ENCODE measurements at places on chromosomes 5 and 9.

DNA sequence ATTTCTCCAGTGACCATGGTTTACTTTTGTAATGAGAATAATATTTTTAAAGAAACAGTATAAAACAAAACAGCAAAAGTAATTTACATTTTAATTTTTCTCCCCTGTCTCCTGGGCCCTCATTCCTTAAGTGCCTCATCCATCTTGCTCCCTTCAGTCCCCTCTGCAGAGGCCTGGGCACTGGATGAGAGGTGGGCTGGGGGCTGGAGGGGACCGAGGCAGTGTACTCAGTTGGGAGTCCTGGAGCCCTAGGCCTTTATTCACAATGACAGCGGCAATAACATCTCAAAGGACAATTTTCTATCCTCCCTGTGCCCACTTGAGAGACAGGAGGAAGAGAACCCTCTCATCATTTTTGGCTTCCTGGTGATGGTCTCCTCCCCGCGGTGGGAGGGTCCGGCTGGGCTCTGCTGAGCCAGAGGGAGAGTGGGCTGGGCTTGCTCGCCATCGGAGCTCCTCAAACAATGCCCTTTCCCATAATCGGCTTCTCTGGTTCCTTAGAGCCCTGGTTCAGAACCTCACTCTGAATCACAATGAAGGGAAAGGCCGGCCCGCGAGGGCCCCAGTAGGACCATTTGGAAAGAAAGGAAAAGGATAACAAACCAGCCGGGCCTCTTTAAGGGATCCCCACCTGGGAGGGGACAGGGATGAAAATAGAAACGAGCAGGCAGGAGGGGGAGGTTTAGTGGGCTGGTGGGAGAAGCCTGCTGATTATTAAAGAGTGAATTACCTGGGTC, 9.7 kb upstream of the SMIM32 start:
- DNase-seq: no peak

DNA sequence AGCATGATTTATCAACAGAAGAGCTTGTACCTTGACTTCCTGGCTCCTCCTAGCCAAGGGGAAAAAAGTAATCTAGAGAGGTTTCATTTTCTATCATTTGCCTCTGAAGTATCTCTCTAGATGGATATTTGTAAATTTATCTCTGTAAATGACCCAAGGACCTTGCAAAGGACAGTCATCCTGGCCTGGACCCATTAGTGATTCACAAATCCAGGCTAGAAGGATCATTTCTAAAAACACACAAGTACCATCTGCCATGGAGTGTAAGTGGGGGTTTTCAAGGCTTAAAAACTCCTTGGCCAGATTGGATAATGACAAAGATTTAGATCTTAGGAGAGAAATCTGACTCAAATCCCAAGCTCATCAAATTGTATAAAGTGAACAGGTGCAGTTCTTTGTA, 8.1 kb downstream of the TTC23L start:
- no peak for DNase-seq

DNA sequence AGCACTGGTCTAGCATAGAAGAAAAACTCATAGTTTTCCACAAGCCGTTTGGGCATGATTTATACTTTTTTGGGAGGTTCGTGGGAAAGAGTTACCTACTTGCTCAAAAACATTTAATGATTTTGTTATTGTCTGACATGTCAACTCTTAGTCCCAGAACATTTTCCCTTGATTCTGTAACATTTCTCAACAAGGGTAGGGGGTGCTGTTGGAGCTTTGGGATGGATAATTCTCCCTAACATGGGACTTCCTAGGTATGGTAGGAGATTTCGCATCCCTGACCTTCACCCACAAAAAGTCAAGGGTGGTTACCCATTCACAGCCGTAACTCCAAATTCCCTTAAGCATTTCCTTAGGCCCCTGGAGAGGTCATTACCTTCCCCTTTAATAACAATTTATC, 378.0 kb downstream of the YTHDC2 start:
- DNase-seq: no peak

DNA sequence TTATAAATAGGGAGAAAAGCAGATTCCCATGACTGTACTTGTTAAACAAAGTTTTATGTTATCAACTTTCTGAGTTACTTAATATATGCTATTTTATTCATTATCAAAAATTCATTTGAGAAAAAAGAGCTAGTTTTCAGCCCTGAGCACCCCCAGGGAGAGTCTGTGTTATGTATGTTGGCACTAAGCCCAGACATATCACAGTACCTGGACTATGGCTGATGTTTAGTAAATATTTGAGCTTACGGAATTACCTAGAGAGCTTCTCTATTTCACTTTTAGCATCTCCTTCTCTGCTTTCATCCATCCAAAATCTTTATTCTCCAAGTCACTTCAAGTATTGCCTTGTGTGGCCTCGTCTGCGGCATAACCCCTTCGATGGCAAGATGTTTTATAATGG, 225.9 kb upstream of the PCSK5 start:
- no peak for DNase-seq

DNA sequence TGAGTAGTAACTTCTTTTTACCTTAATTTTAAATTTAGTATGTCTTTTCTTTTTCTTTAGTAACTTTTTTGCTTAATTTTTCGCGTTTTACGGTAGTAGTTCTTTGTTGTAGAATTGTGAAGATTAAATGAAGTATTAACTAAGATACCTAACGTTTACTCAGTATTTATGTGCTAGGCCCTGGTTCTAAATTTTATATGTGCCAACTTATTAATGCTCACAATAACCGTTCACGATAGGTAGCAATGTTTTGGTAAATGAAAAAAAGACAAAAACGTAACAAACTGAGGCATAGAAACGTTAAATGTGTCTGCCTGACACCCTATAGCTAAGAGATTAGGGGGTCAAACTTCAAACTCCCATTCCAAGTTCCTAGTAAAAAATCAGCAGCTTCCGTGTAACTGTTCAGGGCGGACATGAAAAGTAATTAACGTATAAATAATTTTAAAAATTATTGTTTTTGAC, 1.2 kb downstream of the MRPS30 start:
- DNase-seq: no peak

- peak; percentile 94 for DNase-seq
Measured at GRCh38 chr5:149940077-149940574, 4.5 kb downstream of the PDE6A start.

DNA sequence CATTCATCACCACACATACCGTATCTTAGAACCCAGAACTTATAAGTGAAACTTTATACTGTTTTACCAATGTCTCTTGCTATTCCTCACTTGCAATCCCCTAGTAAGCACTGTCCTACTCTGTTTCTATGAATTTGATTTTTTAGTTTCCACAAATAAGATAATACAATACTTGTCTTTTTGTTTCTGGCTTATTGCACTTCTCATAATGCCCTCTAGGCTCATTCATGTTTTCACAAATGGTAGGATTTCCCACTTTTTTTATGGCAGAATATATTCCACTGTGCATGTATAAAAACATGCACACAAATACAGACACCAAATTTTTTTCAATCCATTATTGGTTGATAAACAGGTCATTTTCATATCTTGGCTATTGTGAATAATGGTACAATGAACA, 1742.3 kb upstream of the NUDT12 start:
- no peak for DNase-seq

DNA sequence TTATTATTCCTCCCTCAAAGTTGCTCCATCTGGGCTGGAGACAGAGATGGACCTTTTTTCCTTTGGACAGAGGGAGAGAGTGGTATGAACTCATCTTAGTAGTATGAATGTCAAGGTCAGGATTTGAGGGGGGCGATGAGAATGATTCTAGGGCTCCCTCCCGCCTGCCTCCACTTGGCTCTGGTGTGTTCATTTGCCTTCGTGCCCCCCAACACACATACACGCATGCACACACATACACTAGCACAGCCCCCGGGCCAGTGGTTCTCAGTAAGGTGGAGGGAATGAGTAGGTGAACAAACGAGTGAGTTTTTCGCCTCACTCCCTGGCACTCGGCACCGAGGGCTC, 44.5 kb downstream of the ERGIC1 start:
- no peak for DNase-seq

- DNase-seq: no peak
Measured at GRCh38 chr9:22141908-22142307, 132.8 kb upstream of the CDKN2B start.

GRCh38 chr5:20241351-20241750, 253.4 kb upstream of the CDH18 start:
- no peak for DNase-seq

DNA sequence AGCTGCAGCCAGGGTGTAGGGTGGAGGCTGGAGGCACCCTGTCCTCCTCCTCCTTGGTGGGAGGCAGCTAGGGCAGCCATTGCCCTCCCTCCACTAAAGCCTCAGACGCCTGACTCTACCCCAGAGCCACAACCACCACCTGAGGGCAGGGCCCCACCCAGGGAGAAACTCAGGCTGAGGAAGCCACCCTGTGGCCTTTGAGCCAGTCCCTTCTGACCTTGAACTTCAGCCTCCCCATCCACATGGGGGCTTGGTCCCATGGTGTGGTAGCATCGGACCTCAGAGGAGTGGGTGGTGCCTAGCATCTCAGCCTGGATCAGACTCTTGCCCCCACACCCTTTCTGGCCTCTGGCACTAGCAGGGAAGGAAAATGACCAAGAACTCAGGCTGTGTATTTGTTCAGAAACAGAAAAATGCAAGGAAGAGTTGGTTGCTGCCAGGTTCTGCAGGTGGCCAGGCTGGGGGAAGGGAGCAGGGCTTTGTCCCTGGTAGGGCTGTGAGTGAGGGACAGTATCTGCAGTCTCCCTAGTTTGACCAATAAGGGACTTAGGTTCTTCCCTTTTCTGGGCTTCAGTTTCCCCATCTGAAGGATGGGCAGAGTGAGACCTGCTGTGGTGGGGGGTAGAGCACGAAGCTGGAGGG, 3.2 kb downstream of the DAB2IP start:
- DNase-seq: no peak

DNA sequence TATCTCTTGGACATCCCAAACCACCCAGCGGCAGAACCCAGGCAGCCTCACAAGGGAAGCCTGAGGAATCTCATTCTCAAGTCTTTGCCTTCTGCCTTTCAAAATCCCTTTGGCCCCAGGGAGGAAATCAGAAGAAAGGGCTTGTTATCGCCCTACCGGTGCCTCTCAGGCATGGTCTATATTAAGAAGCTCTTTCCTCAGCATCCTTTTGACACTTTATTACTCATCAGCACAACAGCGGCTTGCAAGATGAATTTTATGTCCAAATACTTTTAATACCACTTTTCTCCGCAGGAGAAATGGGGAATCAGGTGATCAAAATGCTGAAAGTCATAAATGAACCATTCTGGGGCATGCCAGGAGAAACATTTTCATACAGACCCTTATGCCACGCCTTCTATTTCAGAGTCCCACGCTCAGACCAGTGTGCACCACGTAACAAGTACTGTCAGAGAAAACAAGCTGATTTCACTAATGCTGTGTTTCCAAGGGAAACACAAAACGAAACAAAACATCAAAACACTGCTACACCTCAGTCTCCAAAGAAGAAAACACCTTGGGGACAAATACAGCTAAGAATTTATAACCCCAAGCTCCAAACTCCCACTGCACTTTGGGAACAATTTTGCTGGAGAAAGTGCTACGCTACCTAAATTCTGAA, 30.0 kb downstream of the RAPGEF1 start:
- peak; percentile 19 for DNase-seq

- DNase-seq: peak; percentile 57
Measured at GRCh38 chr5:34576891-34577666, 79.0 kb upstream of the RAI14 start.

DNA sequence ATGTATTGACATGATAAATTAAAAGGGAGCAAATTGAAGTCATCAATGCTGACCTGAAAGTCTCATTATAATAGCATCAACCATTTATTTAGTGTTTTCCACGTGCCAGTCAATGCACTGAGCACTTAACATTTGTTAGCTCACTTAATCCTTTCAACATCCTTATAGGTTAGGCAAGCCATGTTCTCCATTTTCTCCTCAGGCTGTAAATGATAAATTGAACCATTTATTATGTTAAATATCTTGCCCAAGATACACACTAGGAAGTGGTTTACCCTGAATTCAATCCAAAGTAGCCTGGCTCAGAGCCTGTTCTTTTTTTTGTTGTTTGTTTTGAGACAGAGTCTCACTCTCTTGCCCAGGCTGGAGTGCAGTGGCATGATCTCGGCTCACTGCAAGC, 25.0 kb upstream of the SNX2 start:
- no peak for DNase-seq

DNA sequence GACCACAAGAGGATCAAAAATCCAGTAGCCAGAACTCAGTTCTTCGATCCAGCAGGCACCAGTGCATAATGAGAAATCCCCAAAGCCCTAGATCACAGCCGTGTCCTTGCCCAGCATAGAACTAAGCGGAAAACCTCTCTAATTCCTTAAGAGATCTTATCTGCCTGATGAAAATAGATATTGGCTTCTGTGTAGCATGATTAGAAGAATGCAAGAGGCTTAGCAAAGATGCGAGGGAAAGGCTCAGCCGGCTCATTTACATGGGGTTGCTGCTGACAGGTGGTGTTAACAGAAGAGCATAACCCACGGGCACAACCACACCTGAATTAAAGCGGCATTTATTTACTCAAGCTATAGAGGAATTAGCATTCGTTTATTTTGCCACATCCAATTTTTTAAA, 400.0 kb upstream of the ADAMTS16 start:
- no peak for DNase-seq

DNA sequence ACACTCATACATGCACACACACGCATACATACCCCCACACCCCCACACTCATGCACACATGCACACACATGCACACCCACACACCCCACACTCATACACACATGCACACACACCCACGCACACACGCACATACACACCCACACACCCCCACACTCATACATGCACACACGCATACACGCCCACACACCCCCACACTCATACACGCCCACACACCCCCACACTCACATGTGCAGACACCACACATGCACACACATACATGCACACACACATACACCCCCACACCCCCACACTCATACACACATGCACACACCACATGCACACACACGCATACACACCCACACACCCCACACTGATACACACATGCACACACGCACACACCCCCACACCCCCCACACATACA, 118.3 kb downstream of the COL5A1 start:
- DNase-seq: no peak

GRCh38 chr5:147520450-147520849, 10.6 kb upstream of the DPYSL3 start:
- DNase-seq: no peak

GRCh38 chr5:132313961-132314432, 19.8 kb downstream of the SLC22A4 start:
- DNase-seq: no peak

GRCh38 chr5:116834796-116835515, 260.3 kb upstream of the SEMA6A start:
- no peak for DNase-seq

DNA sequence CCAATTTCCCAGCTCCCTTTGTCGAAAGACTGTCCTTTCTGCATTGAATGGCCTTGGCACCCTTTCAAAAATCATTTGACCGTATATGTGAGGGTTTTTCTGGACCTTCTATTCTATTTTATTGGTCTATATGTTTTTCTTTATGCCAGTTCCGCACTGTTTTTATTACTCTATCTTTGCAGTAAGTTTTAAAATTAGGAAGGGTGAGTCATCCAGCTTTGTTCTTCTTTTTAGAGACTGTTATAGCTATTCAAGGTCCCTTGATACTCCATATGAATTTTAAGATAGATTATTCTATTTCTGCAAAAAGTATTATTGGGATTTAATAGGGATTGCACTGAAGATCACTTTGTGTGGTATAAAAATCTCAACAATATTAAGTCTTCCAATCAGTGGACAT, 44.2 kb upstream of the STARD4 start:
- DNase-seq: peak; percentile 60
